Trophoblast cell (in vitro differentiated cells and primary cell): ENCODE measurements at places on chromosomes 5 and 9.

DNA sequence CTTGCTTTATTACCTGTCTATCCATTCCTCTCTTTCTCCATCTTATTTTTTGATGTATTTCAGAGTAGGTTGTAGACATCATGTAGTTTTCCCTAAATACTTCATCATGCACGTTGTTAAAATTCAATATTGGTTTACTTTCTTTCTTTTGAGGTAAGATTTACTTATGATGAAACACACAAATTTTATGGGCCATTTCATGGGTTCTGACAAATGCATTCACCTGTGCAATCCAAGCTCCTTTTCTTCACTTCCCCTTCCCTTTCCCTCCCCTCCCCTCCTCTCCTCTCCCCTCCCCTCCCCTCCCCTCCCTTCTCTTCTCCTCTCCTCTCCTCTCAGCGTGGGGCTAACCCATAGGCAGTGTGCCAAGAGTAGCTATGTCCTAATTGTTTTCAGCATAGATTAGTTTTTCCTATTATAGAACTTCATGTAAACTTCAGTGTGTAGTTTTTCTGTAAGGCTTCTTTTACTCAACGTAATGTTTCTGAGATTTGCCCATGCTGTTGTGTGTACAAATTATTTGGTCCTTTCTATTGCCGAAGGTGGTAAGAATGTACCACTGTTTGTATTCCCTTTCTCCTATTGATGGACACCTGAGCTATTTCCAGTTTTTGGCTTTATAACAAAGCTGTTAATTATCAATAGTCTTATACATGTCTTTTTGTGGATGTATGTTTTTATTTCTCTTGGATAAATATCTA lies 92.9 kb upstream of the CLINT1 start:
- no peak for DNase-seq

DNA sequence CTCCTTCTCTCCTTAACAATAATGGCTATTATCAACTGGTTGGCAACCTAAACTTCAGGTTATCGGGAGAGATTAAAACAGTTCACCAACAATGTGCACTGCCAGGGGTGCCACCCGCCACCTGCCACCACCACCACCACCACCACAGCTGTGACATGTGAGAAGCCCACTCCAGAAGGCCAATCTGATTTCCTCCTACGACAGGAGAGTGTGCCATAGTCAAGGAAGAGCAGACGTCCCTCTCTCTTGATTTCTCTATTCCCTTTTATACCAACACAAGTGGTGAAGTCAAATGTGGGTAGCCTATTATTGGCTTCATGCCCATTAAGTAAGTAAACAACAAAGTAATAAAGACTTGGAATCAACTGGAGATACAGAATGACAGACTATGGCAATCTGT lies 22.4 kb downstream of the GNAQ start:
- no peak for DNase-seq

DNA sequence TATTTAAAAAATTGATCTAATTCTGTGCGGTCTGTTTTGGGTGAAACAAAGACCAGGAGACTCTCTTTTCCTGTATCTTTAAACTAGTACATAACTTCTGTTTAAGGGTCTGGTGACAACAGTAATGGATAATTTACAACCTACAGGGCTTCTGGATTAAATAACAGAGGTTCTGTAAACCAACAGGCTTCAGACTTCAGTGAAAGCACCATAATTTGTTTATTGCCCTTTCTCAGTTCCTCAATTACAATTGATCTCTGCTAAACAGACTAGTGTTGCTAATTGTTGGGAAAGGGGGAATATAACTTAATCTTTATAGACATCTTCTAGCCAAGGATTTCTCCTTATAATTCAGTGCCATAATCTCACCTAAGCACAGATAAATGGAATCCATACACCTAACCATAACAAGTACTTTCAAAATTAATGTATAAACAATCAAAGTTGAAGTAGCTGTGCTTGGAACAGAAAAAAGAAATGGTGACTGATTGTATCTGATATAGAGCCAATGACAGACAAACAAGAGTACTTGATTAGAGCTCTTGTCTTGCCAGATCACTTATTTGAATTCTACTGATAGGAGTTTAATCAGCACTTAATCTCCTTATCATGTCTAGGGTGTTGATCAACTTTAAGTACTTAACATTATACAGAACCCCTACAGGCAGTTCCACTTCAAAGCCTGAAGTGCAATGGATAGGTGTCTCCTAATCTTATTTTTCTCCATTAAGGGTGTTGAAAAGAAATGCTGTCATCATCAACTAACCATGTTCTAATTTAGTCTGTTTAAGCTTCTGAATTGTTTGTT lies 536.0 kb downstream of the NR2F1-AS1 start:
- no peak for DNase-seq

- DNase-seq, result no peak
These were observed 414.1 kb upstream of the MEF2C start for GRCh38 chr5:89297066-89297465.

DNA sequence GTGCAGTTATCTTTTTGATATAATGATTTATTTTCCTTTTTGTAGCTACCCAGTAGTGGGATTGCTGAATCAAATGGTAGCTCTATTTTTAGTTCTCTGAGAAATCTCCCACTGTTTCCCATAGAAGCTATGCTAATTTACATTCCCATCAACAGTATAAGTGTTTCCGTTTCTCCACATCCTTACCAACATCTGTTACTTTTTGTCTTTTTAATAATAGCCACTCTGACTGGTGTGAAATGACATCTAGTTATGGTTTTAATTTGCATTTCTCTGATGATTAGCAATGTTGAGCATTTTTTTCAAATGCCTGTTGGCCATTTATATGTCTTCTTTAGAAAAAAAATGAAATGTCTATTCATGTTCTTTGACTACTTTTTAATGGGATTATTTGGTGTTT lies 94.7 kb downstream of the SERINC5 start:
- no peak for DNase-seq
